ENCODE measurements at places on chromosomes 13 and 19.

GRCh38 chr13:60268203-60268555, 104.5 kb upstream of the DIAPH3 start:
- no peak for DNase-seq

DNA sequence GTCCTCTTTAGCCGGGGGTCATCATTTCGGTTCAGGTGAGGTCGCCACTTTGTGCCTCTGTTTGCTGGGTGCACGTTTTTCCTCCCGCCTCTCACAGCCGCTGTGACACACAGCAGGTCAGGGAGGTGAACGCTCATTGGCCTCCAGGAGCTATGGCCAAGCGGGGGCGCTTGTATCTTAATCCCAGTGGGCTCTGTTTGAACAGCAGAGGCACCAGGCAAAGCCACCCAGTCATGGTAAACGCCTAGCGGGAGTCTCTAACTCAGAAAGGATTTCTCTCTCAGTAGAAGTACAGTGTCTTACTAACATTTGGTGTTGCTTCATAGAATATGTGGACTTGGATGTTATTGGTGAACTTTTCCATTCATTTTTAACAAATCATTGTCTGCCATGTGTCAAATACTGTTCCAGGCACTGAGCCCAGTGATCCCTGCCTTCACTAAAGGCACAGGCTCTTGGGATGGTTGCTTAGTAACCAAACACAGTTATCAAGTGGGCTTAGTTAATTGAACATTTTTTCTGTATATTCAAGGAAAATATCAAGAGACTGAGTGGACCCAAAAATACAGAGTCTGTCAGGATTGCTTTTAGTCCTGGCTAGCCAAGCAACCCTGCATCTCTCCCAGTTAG, 186.7 kb downstream of the STK24 start:
- no peak for DNase-seq

DNA sequence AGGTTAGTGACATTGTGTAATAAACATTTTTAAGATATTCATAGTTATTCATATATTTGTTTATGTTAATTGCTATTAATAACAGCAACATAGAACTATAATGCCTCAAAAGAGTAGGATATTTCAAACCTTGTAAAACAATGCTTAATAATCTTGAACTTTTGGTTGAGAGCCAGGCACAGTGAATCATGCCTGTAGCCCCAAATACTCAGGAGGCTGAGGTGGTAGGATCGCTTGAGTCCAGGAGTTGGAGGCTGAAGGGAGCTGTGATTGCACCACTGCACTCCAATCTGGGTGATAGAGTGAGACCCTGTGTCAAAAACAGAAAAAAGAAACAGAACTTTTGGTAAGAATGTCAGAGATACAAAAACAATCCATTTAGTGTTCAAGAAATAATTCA, 213.9 kb upstream of the SLITRK1 start:
- no peak for DNase-seq

DNA sequence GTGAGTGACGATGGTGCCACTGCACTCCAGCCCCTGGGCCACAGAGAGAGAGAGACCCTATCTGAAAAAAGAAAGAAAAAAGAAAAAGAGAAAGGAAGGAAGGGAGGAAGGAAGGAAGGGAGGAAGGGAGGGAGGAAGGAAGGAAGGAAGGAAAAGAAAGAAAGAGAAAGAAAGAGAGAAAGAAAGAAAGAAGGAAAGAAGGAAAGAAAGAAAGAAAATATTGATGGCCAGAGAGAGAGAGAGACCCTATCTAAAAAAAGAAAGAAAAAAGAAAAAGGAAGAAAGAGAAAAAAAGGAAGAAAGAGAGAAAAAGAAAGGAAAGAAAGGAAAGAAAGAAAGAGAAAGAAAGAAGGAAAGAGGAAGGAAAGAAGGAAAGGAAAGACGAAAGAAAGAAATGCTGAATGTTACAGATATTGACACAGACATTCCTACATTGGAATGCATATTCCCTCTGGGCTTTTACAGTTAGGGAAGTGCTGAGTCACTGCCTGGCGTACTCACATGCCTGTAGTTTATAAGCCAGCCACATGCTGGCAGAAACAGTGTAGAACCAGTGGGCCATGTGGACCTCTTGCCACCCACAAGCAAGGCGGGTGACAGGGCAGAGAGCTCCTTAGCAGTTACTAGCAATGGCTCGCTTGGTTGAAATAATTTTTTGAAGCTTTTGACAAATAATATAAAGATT, 34.6 kb upstream of the SLC46A3 start:
- peak; percentile 51 for DNase-seq

DNA sequence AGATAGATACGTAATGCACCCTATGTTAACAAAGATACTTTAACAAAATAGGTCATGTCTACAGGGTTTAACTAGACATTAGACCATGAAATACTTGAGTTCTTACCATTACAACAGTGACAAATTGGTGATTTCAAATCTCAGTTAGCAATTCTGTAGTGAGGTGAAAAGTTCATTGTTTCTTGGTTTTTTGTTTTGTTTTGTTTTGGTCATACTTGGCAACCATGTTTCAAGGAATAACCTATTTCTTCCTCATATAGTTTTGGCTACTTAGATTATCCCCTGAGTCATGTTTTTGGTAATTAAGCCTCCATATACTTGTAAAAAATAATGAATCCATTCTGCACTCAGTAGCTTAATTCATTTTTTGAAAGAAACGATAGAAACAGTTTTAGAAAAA, 1200.4 kb downstream of the DIAPH3 start:
- DNase-seq: no peak

DNA sequence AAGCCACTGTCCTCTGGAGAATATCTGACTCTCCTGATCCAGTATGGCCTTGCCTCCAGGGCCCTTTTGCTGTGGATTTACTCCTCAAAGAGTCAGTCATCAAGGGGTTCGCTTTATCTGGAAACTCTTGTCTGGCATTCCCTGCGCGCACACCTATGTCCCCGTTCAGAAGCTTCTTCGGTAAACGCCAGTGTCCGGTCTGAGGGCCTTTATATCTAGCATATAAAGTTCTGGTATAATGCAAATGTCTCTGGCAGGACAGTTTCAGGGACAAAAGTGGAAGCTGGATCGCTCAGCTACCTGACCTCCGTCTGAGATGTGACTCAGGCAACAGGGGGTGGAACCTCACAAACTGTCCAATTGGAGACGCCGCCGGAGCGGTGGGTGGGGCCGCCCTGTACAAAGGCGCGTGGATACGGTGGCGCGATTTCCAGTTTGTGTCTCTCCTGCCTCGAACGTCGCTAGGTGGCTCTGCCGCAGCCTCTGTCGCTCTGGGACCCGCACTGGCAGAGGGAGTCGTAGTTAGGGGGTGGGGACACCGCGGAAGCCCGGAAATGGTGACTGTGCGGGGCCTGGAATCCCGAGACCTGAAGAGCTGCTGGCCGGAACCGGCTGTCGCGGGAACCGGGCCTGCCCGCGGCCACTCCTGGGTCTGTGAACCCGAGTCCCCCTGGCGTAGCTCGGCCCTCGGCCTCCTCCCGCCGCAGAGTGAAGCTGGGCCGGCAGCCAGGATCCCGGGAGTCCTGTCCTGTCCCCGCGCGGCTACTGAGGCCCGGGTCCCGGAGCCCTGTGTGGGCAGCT, 10.6 kb upstream of the ZNF709 start:
- peak; percentile 87 for DNase-seq

- no peak for DNase-seq
These were observed 6.8 kb downstream of the DCUN1D2 start for GRCh38 chr13:113483504-113484293.

- DNase-seq: peak; percentile 66
These were observed 45.0 kb downstream of the LACC1 start for GRCh38 chr13:43924549-43925245.

DNA sequence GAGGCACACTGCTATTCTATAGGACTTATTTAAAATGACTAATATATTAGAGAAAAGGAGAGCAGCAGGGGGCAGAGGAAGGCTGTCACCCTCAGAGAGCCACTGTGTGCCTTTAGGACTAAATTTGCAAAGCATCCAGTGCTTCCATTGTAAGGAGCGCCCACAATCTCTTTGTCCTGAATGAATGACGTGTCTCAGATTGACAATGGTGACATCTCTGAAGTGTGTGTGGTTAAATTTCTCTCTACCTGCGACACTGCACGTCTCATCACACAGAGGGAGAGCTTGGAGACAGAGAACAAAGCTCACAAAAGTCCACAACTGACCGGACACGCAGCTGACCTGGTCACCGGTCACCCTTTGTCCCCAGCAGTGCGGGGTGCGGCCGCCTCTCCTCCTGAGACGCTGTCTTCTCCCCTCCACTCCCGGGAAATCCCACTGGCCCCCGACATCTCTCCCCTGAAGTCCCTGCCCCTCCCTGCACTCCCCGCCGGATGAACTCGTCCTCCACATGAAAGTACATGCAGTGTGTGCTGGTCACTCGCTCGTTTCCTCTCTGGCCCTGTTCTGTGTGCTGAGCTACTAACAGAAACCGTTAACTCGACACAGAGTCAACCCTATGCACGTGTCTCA, 107.2 kb downstream of the RAB20 start:
- no peak for DNase-seq

- no peak for DNase-seq
These were observed 32.1 kb upstream of the FARP1 start for GRCh38 chr13:98110749-98111148.

GRCh38 chr13:39895254-39895653, 239.8 kb downstream of the COG6 start:
- no peak for DNase-seq

GRCh38 chr19:14061081-14061749, 661 bp downstream of the PALM3 start:
- DNase-seq: no peak

DNA sequence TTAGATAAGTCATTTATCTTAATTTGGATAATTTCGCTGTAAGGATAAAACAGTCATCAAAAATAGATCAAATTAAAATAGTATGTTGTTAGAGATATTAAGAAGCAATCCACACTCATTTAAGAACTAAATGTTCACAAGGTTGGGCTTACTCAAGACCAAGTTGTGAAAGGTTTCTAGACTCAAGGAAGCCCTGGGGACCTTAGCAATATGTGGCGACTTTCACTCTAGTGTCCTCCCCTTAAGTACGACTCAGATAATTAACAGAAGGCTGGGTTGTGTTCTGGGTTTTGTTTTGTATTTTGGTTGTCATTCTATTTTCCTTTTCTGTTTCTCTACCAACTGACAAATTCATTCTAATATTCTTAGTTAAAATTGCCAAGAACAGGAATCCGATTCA, 1008.0 kb downstream of the PCDH9 start:
- DNase-seq: no peak

GRCh38 chr19:22545751-22546150, 88.4 kb upstream of the ZNF492 start:
- DNase-seq: peak; percentile 10

DNA sequence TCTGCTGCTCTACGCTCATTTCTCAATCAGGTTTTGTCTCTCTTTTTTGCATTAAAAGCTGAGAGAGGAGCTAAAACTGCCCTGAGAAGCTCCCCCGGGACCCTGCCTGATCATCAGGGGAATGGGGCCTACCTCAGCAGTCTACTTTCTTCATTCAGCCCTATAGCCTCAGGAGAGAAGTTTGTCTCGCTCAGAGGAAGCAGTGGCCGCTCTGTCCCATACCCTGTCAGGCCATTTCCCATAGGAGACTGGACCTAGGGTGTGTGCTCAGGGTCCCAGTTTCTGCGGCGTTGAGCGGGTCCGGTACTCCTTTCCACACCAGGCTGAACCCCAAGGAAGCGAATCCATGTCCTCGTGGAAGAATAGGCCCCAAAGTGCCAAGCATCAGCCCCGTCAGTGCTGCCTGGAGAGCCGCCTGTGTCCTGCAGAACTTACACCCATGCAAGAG, 21.7 kb downstream of the UBE2L5 start:
- no peak for DNase-seq

DNA sequence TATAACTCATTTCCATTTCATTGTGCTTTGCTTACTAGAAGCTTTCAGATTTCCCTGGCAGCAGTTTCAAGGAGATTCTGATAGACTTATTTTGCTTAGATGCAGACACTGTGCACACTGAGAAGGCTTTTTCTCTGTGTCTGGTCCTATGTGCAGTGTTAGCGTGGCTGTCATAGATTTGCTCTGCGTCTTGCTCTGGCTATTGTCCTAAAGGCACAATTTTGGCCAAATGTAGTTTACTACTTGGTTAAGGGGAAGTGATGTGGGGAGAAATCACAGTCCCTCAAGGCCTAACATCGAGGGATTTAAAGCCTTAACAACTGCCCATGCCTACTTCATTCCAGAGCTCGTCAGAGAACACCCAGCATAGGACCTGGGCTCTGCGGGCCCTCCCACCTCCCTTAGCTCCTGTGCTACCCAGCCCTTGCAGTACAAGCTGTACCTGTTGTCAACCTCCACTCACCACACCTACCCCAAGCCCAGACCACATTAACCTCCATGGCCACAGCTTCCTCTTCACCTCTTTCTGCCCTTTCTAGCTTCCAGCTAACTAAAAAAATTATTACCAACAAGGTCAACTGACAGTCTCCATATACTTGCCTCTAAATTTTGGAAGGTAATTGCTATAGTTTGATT, 38.9 kb upstream of the KATNAL1 start:
- no peak for DNase-seq

GRCh38 chr13:90015565-90016507, 1331.7 kb upstream of the MIR17HG start:
- peak; percentile 38 for DNase-seq

GRCh38 chr13:113083402-113084061, 22.1 kb upstream of the F7 start:
- no peak for DNase-seq

DNA sequence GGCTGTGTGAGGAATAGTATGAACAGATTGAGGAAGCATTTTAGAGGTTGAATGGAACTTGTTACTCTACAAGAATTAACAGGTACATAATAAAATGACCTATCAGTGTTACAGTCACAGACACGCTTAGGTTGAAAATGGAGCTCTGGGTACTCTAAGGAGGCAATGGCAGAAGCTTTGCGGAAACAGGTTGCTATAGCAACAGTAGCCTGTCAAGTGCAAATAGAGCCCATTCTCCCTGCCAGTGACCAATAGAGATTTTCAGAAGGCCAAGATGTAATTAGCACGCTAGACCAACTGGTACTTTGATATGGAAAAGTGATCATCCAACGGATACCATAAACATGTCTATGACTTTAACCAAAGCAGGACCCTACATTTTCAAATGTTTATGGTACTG, 148.5 kb upstream of the FREM2 start:
- DNase-seq: no peak

GRCh38 chr19:6443986-6444385, 10.4 kb upstream of the SLC25A41 start:
- no peak for DNase-seq

GRCh38 chr13:46232281-46232680, 20.6 kb downstream of the LRRC63 start:
- DNase-seq: no peak

DNA sequence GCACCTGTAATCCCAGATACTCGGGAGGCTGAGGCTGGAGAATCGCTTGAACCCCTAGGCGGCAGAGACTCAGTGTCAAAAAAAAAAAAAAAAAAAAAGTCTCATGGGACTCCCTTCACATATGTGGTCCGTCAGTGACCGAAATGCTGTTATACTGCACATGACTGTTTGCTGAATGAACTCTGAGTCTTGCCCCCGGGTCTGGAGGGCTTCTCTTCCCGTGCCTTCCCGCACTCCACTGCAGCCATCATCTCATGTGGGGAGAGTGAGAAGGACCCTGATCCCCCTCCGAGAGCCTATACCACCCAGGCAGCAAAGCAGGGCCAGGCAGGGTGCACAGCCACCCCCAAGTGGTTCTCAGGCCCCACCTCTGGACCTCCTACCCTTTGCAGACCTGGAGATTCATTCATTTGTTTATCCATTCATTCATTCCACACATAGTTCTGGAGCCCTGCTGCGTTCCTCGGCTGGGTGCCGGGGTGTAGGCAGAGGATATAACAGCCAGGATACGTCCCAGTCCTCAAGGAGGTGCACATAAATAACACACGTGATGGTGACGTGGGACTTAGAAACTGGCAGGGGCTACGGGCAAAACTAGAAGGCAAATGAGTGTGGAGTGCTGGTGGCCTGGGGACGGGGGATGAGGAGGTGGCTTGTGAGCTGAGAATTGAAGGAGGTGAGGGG, 14.2 kb downstream of the NDUFA11 start:
- DNase-seq: no peak
